Dermis microvascular lymphatic vessel endothelial cell (primary cell): ENCODE measurements at places on chromosomes 13 and 19. TPM values are rescaled to one million over a fixed set of nuclear protein-coding genes. Genes with fewer than 3 reads are reported as not detected.

GRCh38 chr19:21581646-21582240 lies 76.3 kb downstream of the ZNF429 start:
- no peak for DNase-seq

GRCh38 chr13:114119196-114119595 lies 13.2 kb downstream of the RASA3 start:
- DNase-seq: peak; percentile 84

- DNase-seq: no peak
Observed at GRCh38 chr13:45683701-45684100, 18.4 kb upstream of the CBY2 start.

GRCh38 chr13:98994896-98995295 lies 17.0 kb upstream of the DOCK9 start:
- peak; percentile 71 for DNase-seq

Gene PDE4C
- total RNA-seq: under 0.01 and 0.13 TPM in 2 replicates

DNA sequence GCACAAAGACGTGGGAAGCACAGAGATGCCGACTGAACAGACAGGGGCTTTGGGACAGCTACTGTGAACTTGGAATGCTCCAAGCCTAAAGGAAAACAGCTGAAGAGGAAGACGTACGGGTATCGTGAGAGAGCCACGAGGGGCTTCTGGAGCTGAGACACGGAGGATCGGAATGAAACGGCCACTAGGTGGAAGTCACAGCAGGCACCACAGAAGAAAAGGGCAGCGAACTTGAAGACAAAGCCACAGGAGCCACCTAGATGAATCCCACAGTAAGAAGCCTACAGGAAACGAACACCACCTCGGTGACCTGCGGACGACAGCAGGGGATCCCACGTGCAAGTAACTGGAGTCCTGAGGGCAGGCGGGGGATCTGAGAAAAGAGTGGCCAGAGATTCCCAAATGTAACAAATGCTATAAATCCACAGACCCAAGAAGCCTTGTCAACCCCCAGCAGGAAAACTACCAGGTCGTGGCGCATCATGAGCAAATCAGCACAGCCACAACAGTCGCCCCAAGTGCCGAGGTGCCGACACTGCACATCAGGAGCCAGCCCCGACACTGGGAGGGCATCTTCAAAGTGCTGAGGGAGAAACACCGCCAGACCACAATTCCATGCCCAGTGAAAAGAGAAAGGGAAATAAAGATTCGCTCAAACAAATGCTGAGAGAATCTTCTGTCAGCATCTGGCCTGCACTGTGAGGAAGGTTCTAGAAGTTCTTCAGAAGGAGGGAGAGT lies 39.3 kb upstream of the ISYNA1 start:
- DNase-seq: no peak

DNA sequence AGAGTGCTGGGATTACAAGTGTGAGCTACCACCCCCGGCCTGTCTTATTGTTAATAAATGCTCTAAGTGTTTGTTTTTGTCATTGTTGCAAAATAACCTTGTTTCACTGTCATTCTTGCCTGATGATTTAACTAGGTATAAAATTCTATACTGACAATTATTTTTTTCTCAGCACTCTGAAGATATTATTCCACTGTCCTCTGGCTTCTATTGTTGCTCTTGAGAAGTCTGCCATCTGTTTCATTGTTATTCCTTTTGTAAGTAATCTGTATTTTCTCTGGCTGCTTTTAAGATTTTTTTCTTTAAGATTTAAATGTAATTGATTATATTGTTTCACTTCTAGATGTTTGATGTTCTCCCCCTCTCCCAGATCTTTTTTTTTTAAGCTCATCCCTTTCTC lies 17.6 kb downstream of the ZNF420 start:
- DNase-seq: no peak

Gene GRK1
- not detected in 2 replicates for total RNA-seq

Gene EMC10
- total RNA-seq: 54.0 and 82.9 TPM in 2 replicates

DNA sequence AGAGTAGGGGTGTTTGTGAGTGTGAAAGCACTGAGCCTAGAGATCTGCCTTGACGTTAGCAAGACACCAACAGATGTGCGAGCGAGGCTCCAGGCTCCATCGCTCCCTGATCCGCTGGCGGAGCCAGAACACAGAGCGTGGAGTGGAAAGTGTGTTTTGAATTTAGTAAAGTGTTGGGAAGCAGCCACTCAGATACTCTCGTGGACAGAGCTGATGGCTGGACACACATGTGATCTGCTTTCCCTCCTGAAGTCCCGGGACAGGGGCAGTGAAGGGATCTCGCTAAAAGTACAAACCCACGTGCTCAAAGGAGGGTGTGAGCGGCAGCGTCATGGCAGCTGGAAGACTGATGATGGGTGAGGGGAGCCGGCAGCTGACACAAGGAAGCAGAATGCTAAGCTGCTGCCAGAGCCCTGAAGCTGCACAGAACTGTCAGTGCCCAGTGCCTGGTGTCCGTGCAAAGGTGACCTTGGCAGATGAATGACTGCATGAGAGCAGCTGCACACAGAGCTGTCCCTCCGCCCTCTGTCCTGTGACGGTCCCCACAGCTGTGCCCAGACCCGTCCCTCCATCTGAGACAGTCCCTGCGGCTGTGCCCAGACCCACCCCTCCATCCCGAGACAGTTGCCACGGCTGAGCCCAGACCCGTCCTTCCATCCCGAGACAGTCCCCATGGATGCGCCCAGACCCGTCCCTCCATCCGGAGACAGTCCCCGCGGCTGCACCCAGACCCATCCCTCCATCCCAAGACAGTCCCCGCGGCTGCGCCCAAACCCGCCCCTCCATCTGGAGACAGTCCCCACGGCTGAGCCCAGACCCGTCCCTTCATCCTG lies 29.6 kb upstream of the TMEM255B start:
- DNase-seq: no peak

Gene CYP4F8
- total RNA-seq: not detected in 2 replicates

Gene IZUMO4
- 0.76 and 0.77 TPM in 2 replicates for total RNA-seq

- no peak for DNase-seq
Observed at GRCh38 chr13:110519046-110519445, 42.5 kb downstream of the RAB20 start.

Gene PBX4
- 0.13 TPM in 1 of 2 replicates, not detected in the other for total RNA-seq

DNA sequence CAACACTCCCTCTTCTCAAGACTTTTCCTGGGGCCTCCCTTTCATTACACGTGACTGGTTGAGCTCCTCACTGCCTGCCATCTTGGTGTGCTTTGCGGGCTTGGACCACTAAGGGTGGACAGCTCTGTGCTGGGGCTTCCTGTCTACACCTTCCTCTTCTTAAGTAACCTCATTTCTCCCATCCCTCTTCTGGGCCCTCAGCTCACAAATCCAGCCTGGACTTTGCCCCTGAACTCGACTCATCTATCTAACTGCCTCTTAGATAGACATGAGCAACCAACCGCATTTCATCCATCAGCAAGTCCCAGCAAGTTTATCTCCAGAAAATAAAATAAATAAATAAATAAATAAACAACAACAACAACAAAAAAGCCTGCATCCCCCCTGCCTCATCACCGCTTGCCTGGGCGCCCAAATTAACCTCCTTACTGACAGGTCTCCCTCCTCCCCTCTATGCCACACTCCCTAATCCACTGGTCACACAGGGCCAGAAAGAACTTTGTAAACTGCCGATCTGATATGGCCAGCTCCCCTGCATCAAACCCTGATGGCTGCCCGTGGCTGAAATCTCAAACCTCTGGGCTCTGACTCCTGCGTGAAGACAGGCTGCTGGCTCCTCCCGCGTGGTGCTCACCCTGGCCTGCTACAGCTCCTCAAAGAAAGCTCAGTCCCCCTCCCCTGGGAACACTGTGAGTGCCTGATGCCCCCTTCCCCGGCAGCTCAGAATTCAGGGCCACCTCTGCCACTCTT lies 7.8 kb downstream of the ISOC2 start:
- no peak for DNase-seq

Gene PSG2
- not detected in 2 replicates for total RNA-seq

- peak; percentile 17 for DNase-seq
Observed at GRCh38 chr13:81171065-81171647, 830.2 kb upstream of the SPRY2 start.

Gene DZIP1
- total RNA-seq: 0.90 and 1.9 TPM in 2 replicates

Gene ZNF528
- 7.3 and 9.1 TPM in 2 replicates for total RNA-seq

Gene DDA1
- 18.2 and 24.5 TPM in 2 replicates for total RNA-seq

GRCh38 chr19:48154003-48154402 lies 16.1 kb downstream of the LIG1 start:
- no peak for DNase-seq

Gene LYPD5
- total RNA-seq: 0.13 and 0.39 TPM in 2 replicates

DNA sequence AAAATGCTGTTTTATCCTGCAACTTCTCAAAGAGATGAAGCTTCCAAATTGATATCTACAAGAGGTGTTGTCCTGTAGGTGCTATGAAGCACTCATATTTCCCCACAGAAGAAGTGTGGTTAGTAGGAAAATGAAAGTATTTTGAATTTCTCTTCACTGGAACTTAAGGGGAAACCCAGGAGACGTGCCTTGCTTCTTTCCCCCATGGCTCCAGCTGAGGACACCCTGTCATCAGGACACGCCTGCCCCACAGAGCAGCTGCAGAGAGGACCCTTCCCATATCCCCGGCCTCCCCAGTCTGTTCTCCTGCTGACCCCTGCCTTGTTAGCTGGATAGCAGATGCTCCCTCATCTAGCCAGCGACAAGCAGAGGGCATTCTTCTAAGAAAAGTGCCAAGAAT lies 371.3 kb downstream of the COG6 start:
- no peak for DNase-seq

Gene FBXO17
- 13.6 and 29.0 TPM in 2 replicates for total RNA-seq
